Stimulated activated CD8-positive, alpha-beta memory T cell treated with anti-CD3 and anti-CD28 coated beads, Interleukin-4, amount 100 ng/mL, for 48 hours (primary cell): ENCODE measurements at places on chromosomes 1 and 21.

DNA sequence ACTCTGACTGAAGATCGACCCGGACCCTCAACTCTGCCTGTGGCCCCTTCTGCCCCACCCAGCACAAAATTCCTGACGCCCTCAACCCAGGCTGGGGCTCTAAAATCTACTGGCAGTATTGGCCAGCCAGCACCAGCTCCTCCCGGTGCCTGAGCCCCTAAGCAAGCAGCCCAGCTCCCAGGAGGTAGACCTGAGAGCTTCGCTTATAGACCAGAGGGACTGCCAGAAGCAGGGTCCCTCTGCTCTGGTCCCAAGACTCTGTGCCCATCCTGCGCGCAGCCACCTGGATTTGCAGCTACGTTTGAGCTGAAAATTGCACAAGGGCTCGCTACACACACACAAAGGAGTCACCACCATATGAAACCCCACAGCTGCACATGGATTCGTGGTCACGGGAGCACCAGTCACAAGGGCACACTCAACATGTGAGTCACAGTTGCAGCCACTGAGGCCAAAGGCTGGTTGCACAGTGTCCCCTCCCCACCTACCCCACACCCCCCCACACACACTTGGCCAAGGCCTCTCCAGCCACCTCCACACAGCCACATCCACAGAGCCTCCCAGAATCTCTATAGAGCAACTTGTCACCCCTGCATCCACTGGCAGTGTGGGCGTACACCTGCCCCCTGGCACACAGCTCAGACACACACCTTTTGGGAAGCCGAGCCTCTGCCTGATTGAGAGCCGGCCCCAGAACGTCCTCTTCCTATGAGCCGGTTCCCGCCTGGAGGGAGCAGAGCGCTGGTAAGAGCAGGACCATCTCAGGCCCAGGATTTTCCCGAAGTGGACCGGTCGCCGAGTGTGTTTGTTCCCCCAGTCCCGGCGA, 1.1 kb upstream of the DMBX1 start:
- peak; percentile 40 for DNase-seq

GRCh38 chr21:35326677-35327076, 277.6 kb upstream of the RUNX1 start:
- DNase-seq, result no peak

DNA sequence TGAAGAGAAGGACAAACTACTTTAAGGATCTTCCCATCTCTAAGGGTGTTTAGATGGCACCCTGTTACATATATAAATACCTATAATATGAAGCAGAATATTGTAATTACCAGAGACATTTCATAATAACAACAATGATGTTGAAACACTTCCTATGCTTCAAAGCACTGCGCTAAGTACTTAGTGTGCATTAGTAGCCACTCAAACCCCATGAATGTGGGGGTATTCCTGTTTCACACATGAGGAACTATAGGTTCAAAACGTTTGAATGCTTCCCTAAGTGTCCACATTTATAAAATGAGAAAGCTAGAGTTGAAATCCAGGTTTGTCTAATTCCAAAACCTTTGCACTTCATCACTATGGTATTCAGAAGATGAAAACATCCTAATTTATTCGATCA, 18.5 kb upstream of the OR10J5 start:
- DNase-seq, result no peak

DNA sequence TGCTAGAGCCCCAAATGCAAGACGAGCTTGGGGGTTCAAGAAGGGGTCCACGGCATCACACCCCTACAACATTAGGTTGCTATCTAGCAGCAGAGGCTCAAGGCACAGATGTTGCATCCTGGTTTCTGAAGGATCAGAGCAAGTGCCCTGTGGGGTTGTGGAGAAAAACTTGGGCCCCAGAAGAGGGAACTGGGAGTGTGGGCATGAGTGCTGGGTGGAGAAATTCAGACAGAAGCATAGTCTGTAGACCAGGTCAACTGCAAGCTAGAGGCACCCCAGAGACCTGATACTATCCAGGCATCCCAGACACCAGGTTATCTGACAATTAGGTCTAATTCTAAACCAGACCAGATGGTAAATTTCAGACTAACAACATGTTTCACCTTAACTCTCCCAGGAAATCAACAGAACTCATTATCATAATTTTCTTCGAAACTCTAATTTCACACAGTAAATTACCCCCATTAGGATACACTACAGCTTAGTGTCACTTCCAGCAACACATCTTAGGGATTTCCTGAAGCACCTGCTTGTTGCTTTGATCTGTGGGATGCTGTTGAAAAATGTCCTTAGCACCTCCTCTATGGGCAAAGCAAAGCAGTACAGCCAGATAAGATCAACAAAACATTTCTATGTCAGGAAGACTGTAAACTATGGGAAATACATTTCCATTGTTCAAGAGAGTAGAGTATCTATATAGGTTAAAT, 179.3 kb downstream of the VAV3 start:
- no peak for DNase-seq

DNA sequence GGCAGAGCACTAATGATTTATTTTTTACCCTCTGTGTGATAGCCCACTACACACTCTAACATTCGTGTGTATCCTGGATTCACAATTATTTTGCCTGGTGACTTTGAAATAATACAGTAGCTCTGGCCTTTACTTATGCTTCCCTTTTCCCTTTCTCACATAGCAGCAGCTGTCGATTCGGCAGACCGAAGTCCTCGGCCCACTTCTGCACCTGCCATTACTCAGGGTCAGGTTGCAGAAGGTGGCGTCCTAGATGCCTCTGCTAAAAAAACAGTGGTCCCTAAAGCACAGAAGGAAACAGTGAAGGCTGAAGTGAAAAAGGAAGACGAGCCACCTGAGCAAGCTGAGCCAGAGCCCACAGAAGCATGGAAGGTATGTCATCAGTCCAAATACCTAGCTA, 70.8 kb downstream of the TMEM200B start:
- DNase-seq, result no peak

DNA sequence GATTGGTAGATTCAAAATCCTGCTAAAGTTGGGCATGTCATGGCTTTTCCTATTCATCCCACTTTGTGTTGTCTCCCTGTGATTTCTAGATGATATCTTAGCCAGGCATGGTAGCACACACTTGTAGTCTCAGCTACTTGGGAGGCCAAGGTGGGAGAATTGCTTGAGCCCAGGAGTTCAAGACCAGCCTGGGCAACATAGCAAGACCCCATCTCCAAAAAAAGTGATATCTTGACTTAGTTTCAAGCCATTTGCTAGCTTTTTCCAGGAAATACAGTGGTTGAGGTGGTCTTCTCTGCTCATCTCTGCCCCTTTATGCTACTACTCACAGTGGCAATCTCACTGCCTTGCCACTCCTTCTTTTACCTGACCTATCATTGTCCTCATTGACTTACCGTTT, 12.3 kb upstream of the HAX1 start:
- DNase-seq, result no peak

- no peak for DNase-seq
Measured at GRCh38 chr1:41632781-41633575, 148.5 kb upstream of the EDN2 start.

DNA sequence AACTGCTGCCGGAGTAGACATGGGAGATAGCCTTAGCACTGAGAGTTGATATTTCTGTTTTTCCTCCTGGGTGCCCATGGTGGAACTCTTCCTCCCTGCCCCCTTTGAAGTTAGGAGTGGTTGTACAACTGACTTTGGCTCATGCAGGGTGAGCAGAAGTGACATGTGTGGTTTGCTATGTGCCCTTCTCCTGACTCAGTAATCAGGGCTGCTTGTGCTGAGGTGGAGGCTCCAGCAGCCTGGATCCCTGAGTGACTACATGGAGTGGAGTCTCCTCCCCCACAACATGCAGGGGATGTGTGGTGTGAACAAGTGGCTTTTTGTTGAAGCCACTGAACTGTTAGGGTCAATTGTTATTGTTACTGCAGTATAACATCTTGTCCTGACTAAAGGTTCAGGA, 261.6 kb downstream of the CAMTA1 start:
- no peak for DNase-seq

GRCh38 chr1:232421143-232421796, 208.7 kb downstream of the SIPA1L2 start:
- DNase-seq, result no peak
